ENCODE measurements at places on chromosomes 2 and 18.

- no peak for DNase-seq
Measured at GRCh38 chr2:97819754-97820153, 106.4 kb downstream of the ZAP70 start.

DNA sequence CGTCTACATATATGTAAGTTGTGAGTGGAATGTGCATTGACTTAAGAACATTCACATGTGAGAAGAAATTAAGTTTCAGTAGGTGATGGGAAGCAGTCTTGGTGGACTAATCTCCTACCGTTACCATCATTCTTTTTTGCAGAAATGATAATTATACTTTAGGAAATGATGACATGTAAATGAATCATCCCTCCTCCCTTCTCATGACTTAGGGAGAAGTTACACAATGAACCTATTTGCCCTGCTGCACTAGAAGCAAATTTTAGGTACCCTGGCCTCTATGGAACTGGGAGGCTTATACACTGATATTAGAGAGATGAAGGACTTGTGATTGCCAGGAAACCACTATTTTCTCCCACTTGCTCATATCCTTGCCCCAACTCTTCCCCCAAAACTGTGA, 214.2 kb downstream of the CALCRL start:
- no peak for DNase-seq

DNA sequence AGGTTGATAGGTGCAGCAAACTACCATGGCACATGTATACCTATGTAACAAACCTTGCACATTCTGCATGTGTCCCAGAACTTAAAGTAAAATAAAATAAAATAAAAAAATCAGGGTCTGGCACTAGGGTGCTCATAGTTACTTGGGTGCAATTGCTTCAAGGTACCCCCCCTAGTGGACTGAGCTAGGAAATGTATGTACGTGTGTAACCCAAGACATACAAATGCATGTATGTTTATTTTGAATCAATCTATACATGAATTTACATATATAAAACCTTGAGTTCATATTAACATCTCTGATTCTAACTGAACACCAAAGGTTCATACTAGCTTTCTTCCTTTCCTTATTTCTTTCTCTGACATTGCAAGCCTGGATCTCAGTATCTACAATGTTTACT, 51.5 kb downstream of the USP37 start:
- DNase-seq: no peak

DNA sequence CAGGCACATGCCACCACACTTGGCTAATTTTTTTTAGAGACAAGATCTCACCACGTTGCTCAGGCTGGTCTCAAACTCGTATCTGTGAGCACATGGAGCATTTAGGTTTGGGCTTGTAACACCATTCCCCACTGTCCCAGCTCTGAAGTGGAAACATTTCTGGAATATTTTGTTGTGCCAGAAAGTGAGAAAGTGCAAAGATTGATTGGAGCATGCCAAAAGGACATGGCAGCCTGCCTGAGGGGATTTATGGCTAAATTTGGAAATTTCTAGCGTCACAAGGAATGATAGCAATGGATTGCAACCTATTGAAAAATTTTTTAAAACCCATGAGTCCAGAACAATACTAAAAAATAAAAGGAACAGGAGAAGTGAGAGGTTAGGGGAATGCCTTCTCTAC, 136.8 kb downstream of the ESCO1 start:
- DNase-seq: no peak

DNA sequence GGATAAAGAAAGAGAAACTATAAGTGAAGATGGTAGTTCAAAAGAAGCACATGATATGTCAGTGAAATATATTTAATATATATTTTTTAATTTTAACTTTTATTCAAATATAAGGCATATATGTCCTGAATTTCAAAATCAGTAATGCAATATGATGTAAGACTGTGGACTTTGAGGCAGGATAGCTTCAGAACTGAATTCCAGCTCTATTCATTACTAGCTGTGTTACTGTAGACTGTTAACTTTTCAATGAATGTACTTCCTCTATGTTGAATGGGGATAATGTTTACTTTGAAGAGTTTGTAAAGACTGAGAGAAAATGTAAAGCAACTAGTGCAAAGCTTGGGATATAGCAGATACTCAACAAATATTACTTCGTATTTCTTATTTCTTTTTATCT, 112.6 kb downstream of the PMS1 start:
- no peak for DNase-seq

- no peak for DNase-seq
Measured at GRCh38 chr2:64906853-64907536, 82.2 kb upstream of the SLC1A4 start.

DNA sequence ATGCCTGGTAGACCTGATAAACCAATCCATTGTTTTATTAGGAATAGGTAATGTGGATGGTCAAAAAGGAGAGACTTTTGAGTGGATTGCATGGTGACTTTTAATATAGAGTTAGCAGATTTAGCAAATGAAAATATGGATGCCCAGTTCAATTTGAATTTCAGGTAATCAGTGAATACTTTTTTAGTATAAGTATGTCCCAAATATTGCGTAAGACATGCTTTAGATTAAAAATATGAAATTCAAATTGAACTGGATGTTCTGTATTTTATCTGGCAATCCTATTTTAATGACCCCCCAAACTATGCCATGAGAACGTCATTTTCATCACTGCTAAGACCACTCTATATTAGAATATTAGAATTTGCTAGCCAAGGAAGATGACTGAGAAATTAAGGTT, 30.3 kb upstream of the TNP1 start:
- DNase-seq: no peak

GRCh38 chr2:217220228-217221013, 360.6 kb upstream of the TNP1 start:
- DNase-seq: no peak

DNA sequence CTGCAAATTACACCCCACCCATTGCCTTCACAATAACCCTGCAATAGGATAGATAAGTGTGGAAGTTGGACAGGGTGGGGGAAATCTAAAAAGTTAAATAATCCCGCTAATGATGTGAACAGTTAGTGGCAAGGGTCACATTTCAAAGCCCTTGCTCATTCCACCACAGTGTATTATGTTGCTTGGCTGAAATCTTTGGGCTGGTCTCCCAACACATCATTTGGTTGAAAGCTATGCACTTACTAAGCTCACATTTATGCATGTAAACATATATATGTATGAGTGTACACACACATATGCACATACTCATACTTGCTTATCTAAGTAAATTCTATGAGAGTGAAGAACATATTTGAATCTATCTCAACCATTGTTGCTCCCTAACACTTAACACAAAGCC, 197.8 kb downstream of the RDH14 start:
- DNase-seq: no peak

Measured in activated naive CD4-positive, alpha-beta T cell (primary cell).